ENCODE measurements at places on chromosomes 1 and 21. TPM values are rescaled to one million over a fixed set of nuclear protein-coding genes. Genes with fewer than 3 reads are reported as not detected.
A peak's percentile ranks its signal among the peaks of the same experiment; 100 is the strongest.

The FCGR1A gene
- 2.0 TPM for total RNA-seq

The CASP9 gene
- total RNA-seq: 13.9 TPM

The LCE3E gene
- total RNA-seq: not detected

The STYXL2 gene
- total RNA-seq: 144 TPM

DNA sequence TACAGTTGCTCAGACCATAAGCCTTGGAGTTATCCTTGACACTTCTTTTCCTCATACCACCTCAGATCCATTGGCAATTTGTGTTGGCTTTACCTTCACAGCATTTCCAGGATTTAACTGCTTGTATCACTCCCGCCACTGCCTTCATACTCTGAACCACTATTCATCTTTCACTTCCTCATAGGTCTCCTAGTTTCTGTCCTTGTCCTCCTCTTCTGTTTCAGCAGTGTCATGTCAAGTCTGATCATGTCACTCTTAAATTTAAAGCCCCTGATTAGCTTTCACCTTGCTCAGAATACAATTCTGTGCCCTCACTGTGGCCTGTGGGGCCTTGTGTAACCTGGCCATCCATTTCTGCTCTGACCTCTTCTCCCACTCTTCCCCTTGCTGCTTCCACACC lies 34.7 kb upstream of the C1orf115 start:
- DNase-seq: no peak

GRCh38 chr21:17688912-17689874 lies 76.5 kb upstream of the BTG3 start:
- peak; percentile 56 for DNase-seq

DNA sequence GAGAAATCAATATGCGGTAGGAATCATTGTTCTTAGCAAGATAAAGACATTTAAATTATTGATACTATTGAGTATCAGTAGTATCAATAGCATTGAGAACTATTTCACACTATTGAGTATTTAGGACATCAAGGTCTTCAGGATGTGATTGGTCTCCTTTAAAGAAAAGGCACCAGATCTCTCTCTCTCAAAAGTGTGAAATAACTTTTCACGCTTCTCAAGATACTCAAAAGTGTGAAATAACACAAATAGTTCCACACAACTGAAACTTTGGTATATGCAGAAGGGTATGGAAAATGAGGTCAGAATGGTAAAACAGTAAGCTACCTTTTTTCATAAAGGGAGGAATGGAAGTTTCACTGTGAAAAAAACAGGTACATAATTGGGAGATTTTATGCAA lies 6.7 kb upstream of the PYHIN1 start:
- DNase-seq: no peak

The SIPA1L2 gene
- 117 TPM for total RNA-seq

The TMEM52 gene
- 0.89 TPM for total RNA-seq

The SPATA21 gene
- total RNA-seq: not detected

DNA sequence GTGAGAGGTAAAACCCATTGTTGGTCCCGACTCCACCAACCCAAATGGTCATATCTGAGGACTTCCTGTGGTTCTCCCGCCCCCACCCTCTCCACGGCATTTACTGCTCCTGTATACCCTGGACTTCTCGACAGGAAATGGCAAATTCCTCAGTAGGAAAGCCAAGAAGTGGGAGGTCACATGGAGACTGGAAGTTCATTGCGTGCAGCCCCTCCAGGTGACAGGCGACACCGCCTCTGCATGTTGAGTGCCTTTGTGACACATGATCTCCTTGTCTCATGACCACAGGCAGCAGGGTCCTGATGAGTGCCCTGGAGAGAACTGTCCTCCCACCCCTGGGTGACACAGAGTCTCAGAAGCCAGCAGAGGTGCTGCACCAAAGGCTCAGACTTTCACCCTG lies 24.2 kb downstream of the ERG start:
- DNase-seq: no peak

DNA sequence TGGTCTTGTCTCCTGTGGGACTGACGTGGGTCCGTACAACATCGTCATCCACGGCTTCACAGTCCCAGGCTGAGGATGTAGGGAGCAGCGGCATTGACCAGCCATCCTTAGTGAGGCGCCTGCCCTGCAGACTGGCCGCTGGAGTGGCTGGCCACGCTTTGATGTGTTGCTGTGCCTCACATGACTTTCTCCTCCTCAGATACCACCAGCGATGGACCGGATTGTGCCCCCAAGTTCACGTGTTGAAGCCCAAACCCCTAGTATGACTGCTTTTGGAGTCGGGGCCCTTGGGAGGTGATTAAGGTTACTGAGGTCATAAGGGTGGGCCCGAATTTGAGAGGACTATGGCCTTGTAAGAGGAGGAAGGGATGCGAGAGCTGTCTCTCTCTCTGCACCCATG lies 122.5 kb downstream of the PCBP3 start:
- DNase-seq: no peak

- DNase-seq: peak; percentile 76
These were observed 1.5 kb upstream of the BATF3 start for GRCh38 chr1:212700892-212701819.

DNA sequence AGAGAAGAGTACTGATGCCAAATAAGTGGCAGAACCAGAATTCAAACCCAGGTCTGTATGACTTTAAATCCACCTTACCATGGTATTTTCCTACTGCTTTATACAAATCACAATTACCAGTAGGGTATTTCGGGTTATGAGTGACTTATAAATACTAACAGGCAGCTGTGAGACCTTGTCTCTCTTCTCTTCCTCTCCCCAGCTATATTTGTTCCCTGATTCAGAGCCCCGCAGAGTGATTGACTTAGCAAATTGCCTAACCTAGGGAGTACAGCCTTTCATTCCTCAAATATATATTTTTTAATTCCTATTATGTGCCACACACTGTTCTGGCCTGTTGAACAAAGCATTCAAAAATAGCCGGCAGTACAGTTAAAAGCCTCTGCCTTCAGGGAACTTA lies 168.0 kb downstream of the CLEC20A start:
- no peak for DNase-seq

DNA sequence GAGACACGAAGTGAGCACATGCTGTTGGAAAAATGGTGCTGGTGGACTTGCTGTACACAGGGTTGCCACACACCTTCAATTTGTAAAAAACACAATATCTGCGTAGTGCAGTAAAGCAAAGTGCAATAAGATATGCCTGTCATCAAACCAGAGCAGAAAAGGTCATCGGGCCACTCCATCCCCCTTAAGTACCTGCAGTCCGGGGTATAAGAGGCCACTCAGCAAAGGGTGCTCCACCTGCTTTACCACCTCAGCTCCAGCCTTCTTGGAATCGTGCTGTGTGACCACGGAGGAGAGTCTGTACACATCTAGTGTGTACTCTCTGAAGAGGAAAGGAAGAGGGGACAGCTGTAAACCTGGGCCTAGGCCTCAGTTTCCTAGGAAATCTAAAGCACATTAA lies 10.9 kb downstream of the YARS1 start:
- DNase-seq: no peak

The TMEM269 gene
- 0.06 TPM for total RNA-seq

DNA sequence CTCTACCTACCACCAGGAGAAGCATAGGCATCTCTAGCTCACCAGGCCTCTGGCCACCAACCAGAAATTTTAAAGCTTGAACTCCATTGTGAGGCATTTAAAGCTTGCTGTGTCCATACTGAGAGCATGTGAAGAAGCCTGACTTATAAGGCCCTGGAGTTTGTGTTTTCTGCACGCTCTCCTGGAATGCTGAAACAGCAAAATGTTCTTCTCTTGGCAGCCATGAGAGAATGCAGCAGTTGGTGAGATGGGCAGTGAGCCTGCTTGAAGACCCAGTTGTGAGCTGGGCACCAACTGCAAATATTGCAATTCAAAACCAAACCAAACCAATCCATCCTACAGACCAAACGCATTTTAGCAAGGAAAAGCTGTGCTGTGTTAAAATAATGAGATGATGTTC lies 170.0 kb upstream of the IVNS1ABP start:
- no peak for DNase-seq

DNA sequence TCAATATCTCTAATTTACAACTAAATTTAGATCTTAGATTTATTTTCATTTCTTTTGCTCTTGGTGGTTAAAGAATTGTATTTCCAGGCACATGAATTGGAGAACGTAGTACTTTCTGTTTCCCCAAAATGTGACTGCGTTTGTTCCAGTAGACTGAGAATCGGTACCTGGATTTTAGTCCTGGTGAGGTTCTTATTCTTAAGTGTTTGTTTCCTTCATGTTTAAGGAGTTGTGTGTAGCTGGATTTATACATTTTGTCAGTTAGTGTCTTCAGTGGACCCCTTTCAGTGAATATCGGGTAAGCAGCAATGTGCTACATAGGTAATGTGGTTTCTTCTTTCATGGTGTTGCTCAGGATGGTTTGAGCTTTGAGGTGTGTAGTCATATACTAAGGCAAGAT lies 6.8 kb downstream of the MIER1 start:
- DNase-seq: no peak

DNA sequence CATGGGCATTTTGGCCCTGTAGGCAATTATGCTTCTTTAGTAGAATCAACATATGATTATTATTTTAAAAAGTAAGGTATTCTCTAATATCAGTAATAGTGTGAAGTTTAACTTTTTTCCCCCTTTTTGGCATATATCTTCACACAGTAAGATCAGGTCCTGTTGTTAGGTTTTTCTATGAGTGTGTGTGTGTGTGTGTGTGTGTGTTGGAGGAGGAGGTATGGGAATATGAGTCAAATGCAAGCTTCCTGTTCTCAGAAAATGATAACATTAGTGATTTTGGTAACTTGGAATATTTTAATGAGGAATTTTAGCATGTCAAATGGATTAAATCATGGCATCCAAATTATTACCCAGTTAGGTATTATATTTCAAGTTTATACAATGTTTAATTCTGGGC lies 65.8 kb upstream of the BCL10 start:
- no peak for DNase-seq
